Choroid plexus epithelial cell (primary cell): ENCODE measurements at places on chromosomes 1 and 21.

DNA sequence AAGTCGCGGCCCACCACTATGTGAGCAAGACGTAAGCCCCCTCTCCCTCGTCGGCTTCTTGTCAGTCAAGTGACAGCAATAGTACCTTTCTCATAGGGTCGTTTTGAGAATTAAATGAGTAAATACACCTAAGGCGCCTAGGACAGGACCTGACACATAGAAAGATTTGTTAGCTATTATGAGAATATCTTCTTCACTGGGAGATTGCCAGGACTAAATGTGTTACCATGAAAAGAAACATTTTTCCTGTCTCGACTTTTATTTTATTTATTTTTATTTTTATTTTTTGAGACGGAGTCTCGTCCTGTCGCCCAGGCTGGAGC, 798 bp downstream of the PMF1 start:
- DNase-seq: no peak

GRCh38 chr1:215660259-215660658, 93.2 kb downstream of the KCTD3 start:
- DNase-seq: no peak

- no peak for DNase-seq
Observed at GRCh38 chr21:32886339-32886738, 114.8 kb upstream of the PAXBP1 start.

DNA sequence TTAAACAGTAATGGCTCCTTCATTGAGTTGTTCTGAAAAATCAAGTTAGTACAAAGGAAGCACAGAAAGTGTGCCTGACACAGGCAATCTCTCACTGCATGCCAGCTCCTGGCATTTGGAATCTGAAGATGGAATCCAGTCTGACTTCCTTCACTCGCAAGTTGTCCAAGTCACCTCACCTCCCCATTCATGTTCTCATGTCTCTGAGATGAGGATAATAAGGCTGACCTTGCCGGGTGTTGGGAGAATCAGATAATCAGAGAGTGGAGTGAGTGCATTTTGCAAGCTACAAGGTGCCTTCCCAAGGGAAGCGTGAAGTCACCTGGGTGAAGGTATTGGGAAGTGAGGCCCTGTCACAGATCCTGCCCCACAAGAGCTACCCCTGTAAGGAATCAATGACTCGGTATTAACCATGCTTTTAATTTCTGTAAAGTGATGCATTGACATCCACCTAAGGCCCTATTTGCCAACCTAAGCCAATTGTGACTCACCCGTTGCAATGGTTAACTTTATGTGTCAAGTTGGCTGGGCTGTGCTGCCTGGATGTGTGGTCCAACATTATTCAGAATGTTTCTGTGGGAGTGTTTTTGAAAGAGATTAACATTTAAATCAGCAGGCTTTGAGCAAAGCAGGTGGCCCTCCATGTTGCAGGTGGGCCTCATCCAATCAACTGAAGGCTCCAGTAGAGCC, 62.5 kb upstream of the TARBP1 start:
- no peak for DNase-seq

DNA sequence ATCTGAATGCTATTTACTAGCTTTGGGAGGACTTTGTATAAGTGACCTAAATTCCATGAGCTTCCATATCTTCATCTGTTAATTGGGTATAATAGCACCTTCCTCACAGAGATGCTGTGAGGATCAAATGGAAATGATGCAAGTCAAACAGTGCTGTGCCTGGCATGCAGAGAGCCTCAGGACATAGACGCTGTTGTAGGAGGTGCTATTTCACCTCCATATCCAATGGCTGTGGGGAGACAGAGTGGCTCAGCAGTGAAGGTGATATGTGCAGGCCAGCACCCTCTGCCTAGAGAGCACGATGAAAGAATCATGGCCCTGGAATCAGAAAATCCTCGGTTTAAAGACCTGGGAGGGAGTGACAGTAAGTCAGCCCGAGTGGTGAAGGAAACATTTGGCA, 16.0 kb upstream of the C1orf21 start:
- DNase-seq: no peak

GRCh38 chr1:80375109-80375508, 1368.6 kb upstream of the ADGRL4 start:
- no peak for DNase-seq

GRCh38 chr1:115822117-115822516, 18.8 kb downstream of the NHLH2 start:
- DNase-seq: no peak

- no peak for DNase-seq
Observed at GRCh38 chr1:93734999-93735398, 53.4 kb upstream of the BCAR3 start.
